CD4-positive, alpha-beta T cell (primary cell): ENCODE measurements at places on chromosomes 16 and 17.
A peak's percentile ranks its signal among the peaks of the same experiment; 100 is the strongest.

DNA sequence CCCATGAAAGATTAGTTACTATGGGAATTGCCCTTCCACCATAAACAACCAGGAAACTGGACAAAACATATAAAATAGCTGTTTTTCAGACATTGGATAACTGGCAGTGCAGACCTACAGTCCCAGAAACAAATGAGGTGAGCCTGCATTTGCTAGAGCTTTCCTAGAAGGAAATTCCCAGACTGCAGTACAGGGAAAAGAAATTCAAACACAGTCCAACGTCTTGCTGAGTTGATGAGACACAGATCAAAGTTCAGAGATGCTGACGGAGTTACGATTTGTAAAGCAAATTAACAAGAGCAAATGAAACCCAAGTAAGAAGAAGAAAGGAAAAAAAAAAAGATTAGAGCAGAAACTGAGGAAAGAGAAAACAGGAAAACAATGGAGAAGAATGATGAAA lies 41.3 kb upstream of the MNT start:
- peaks cover 41% of the 10 kb centered on the region for H3K36me3 ChIP-seq
- no peak overlapping the region for H3K27ac ChIP-seq
- DNase-seq, result no peak
- no peaks in the 10 kb centered on the region for H3K27me3 ChIP-seq
- no peak overlapping the region for H3K4me3 ChIP-seq

- peaks cover 6% of the 10 kb centered on the region for H3K36me3 ChIP-seq
- H3K27ac ChIP-seq, result no peak overlapping the region
- DNase-seq, result no peak
- H3K4me3 ChIP-seq, result no peak overlapping the region
- no peaks in the 10 kb centered on the region for H3K4me1 ChIP-seq
Observed at GRCh38 chr17:14101976-14102375, 32.7 kb downstream of the COX10 start.

- H3K27ac ChIP-seq, result no peak overlapping the region
- no peaks in the 10 kb centered on the region for H3K36me3 ChIP-seq
- H3K4me1 ChIP-seq, result peaks cover 34% of the 10 kb centered on the region
Observed at GRCh38 chr17:66354981-66355380, 52.6 kb downstream of the PRKCA start.

- peaks cover 28% of the 10 kb centered on the region for H3K4me1 ChIP-seq
- H3K27ac ChIP-seq, result peak overlapping the region; percentile 74
- no peak for DNase-seq
- H3K27me3 ChIP-seq, result no peaks in the 10 kb centered on the region
- H3K4me3 ChIP-seq, result peak overlapping the region; percentile 86
- peaks cover 28% of the 10 kb centered on the region for H3K36me3 ChIP-seq
Observed at GRCh38 chr16:83808573-83809014, 816 bp downstream of the HSBP1 start.

DNA sequence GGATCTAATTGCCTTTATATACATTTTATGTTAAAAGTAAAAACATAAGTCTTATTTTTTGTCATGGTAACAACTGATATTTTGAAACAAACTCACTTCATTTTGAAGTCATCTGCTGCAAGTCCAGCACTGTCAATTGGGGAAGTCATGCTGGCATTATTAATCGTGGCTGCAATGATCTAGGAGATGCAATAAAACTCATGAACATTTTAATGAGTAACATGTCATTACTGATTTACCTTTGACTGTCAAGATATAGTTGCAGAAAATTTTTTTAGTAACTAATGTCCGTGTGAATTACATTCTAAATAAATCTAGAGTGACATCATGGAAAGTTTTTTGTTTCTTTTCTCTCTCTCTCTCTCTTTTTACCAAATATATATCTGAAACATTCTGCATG lies 17.3 kb upstream of the KRT24 start:
- H3K36me3 ChIP-seq, result no peaks in the 10 kb centered on the region
- no peak for DNase-seq
- H3K27ac ChIP-seq, result no peak overlapping the region
- no peaks in the 10 kb centered on the region for H3K27me3 ChIP-seq

GRCh38 chr17:49817993-49818392 lies 29.5 kb downstream of the KAT7 start:
- H3K36me3 ChIP-seq, result peaks cover 76% of the 10 kb centered on the region
- peak overlapping the region; percentile 13 for H3K4me3 ChIP-seq
- H3K27ac ChIP-seq, result peak overlapping the region; percentile 68
- no peaks in the 10 kb centered on the region for H3K27me3 ChIP-seq
- peaks cover 62% of the 10 kb centered on the region for H3K4me1 ChIP-seq

- no peak overlapping the region for H3K4me3 ChIP-seq
- H3K4me1 ChIP-seq, result no peaks in the 10 kb centered on the region
- no peaks in the 10 kb centered on the region for H3K27me3 ChIP-seq
- no peaks in the 10 kb centered on the region for H3K36me3 ChIP-seq
Observed at GRCh38 chr17:65324611-65325342, 187.6 kb downstream of the RGS9 start.

GRCh38 chr17:57595426-57595825 lies 149.7 kb downstream of the CCDC182 start:
- no peak overlapping the region for H3K4me3 ChIP-seq
- no peaks in the 10 kb centered on the region for H3K27me3 ChIP-seq
- peaks cover 32% of the 10 kb centered on the region for H3K4me1 ChIP-seq
- H3K27ac ChIP-seq, result no peak overlapping the region
- no peak for DNase-seq

- DNase-seq, result no peak
- no peak overlapping the region for H3K27ac ChIP-seq
- H3K27me3 ChIP-seq, result no peaks in the 10 kb centered on the region
- H3K4me3 ChIP-seq, result no peak overlapping the region
- H3K36me3 ChIP-seq, result no peaks in the 10 kb centered on the region
Observed at GRCh38 chr17:80689129-80689619, 144.5 kb downstream of the RPTOR start.

DNA sequence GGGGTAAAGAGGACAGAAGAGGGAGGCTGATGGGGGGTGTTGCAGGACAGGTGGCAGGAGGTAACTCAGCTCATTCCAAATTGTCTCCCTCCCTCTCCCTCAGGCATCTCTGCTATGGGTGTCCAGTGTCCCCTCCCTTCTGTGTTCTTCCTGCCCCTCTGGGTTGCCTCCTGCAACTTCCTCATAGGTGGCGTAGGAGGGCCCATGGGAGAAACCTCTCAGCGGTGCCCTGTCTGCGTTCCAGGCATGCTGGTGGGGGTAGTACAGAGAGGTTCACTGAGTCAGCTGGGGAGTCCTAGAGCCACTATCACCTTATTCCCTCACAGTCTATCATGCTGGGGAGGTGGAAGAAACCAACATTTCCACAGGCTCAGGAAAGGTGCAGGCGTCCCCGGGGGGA lies 14.7 kb upstream of the ODF4 start:
- H3K27ac ChIP-seq, result no peak overlapping the region
- DNase-seq, result no peak
- no peak overlapping the region for H3K4me3 ChIP-seq
- no peaks in the 10 kb centered on the region for H3K36me3 ChIP-seq
- H3K27me3 ChIP-seq, result peaks cover 40% of the 10 kb centered on the region

DNA sequence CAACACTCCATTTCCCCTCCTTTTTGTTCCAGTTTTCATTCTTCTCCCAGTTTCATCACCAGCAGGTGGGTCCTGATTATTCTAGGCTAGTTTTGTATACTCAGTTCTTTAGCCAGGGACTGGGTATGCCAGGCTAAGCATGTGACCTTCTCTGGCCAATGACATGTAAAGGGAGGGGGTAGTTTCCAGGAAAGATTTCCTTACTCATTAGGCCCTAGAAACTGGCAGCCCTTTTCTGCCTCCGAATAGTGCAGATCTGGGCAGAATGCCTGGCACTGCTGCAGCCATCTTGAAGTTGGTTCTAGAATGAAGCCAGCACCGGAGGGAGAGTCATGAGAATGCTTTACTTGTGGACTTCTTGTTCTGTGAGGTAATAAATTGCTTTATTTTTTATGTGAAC lies 126.9 kb upstream of the AXIN2 start:
- DNase-seq, result no peak
- H3K4me3 ChIP-seq, result no peak overlapping the region
- no peak overlapping the region for H3K27ac ChIP-seq
- no peaks in the 10 kb centered on the region for H3K36me3 ChIP-seq
- H3K4me1 ChIP-seq, result peaks cover 6% of the 10 kb centered on the region

DNA sequence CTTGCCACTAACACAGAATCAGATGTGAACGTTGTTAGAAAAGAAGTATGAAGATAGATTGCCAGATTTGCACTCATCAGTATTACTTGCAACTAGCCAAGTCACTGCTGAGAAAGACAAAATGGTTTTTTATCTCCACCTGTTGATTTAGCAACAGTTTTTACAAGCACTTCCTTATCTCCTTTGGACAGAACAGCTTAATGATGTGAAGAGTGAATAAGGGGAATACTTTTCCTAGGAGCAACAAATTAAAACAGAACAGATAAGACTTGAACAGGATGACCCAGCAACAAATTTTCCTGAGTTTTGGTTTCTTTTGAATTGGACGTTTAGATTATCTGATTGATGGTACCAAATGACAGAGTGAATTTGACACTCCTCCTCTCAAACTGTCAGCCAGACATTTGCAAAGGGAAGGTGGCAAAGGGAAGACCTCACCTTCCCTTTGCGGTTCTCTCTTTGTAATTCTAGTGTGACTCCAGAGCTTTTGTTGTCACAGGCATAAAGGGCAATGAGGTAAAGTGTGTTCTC lies 130.6 kb downstream of the NLK start:
- no peaks in the 10 kb centered on the region for H3K27me3 ChIP-seq
- no peaks in the 10 kb centered on the region for H3K4me1 ChIP-seq
- DNase-seq, result no peak
- peaks cover 12% of the 10 kb centered on the region for H3K36me3 ChIP-seq
- no peak overlapping the region for H3K4me3 ChIP-seq
- no peak overlapping the region for H3K27ac ChIP-seq

DNA sequence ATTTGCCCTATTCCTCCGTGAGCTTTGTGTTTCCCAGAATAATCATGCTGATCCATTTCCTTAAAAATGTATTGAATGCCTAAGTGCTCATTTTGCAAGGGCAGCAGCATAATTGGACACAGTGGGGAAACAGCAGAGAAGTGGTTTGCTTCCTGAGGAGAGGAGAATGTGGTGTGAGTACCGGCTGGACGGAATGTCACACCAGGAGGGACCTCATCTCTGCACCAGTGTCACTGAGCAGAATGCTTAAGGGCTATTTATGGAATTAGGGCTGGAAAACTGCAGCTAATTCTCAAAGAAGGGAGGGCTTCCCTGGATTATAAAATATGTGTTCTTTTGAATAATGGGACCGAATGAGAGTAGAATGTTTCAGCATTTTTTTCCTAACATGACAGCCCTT lies 1100.6 kb upstream of the RBFOX1 start:
- no peaks in the 10 kb centered on the region for H3K27me3 ChIP-seq
- no peak for DNase-seq
- H3K4me1 ChIP-seq, result no peaks in the 10 kb centered on the region

DNA sequence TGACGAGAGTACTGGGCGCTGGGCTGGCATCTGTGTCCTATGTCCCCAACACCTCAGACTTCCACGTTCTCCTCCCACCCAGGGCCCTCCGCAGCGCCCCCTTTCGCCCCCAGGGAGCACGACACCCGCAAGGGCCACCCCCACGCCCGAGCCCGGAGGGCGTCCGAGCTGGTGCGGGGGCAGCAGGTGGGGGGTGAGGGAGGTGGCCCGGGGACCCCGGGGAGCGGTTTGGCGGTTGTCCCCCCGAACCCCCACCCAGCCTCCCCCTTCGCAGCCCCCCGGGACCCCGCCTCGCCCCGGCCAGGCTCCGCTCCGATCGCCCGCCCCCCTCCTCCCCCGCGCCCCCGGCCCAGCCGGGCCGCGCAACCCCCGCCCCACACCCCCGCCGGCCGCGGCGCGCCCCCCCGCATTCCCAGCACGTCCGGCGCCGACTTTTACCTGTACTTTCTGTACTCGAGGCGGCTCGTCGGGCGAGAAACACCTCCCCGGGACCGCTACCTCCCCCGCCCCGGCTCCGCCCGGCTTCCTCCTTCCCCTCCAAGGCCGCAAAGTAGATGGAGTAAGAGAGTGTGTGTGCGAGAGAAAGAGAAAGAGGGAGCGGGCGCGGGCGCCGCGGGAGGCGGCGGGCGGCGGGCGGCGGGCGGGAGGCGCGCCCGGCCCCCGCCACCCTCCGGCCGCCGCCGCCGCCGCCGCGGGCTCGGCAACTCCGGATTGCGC lies 901 bp downstream of the CDYL2 start:
- H3K27ac ChIP-seq, result no peak overlapping the region
- H3K36me3 ChIP-seq, result no peaks in the 10 kb centered on the region
- peak overlapping the region; percentile 57 for H3K4me3 ChIP-seq
- peak; percentile 31 for DNase-seq

DNA sequence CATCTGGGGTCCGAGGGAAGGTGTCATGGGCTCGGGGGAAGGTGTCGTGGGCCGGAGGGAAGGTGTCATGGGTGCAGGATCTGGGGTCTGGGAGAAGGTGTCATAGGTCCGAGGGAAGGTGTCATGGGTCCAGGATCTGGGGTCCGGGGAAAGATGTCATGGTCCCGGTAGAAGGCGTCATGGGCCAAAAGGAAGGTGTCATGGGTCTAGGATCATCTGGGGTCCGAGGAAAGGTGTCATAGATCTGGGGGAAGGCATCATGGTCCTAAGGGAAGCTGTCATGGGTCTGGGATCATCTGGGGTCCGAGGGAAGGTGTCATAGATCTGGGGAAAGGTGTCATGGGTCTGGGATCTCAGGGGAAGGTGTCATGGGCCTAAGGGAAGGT lies 942 bp downstream of the RAB40C start:
- no peak for DNase-seq
- peak overlapping the region; percentile 61 for H3K4me3 ChIP-seq
- H3K4me1 ChIP-seq, result peaks cover 42% of the 10 kb centered on the region
- H3K36me3 ChIP-seq, result peaks cover 2% of the 10 kb centered on the region

DNA sequence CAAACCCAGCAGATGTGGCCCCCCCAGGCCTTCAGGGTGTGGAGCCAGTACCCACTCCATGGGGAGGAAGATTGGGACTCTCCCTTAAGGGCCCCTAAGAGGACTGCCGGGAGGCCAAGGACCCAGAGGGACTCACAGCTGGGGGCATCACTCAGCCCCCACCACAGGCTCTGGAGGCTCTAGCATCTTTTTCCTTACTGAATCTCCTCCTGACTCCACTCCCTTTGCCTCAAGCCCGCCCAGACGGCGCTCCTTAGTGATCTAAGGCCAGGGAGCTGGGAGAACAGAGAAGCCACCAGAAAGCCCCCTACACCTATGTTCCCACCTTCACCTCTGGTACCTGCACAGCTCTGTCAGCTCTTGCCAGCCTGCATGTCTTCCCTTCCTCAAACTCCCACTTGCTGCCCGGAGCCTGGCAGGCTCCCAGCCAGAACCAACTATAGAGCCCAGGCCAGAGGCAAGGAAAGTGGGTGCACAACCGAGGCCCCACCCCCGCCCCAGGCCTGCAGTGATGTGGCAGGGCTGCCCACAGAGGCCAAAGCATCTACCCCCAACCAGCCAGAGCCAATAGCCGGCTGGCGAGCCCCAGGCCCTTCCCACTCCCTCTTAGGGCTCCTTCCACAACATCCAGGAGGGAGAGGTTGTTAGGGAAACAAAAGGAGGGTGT lies 22.3 kb upstream of the MPO start:
- no peak for DNase-seq
- peaks cover 8% of the 10 kb centered on the region for H3K4me1 ChIP-seq
- no peak overlapping the region for H3K27ac ChIP-seq
- no peak overlapping the region for H3K4me3 ChIP-seq
- H3K27me3 ChIP-seq, result no peaks in the 10 kb centered on the region
